ENCODE measurements at places on chromosomes 6 and 20.

DNA sequence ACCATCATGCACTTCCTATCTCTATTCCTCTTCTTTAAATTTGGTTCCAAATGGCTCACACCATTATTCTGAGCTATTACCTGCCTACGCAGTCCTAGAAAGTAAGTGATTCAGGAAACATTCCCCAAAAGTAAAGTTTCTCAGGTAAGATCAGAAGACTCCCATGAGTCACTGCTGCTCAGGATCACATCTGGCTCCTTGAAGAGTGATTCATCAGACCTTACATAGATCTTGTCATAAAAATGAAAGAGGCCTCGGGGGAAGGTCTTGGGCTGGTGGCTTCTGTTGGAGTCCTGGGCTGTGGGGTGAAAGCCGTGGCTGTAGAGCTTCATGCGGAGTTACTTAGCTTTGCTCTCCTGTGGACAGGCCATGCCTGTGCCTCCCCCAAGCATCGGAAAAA lies 35.9 kb downstream of the PLG start:
- no peak overlapping the region for H3K27ac ChIP-seq
- peaks cover 6% of the 10 kb centered on the region for H3K27me3 ChIP-seq
- no peaks in the 10 kb centered on the region for H3K4me1 ChIP-seq
- no peaks in the 10 kb centered on the region for H3K36me3 ChIP-seq

DNA sequence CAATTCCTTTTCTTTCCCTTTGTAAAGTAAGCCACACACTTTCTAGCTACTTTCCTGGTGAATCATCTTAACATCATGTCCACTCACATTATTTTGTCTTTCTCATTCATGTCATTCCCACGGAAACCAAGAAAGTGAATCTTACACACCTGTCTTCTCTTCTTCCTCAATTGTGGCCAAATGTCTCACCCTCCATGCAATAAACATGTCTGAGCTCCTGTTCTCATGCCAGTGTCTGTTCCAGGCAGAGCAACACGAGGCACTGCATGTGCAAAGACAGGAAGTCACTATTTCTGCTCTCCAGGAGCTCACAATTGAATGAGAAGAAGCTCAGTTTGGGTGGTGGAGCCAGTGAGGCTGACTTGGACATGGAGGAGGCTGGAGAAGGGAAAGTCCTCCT lies 29.0 kb upstream of the TMEM244 start:
- H3K4me3 ChIP-seq: no peak overlapping the region
- no peak for DNase-seq
- H3K4me1 ChIP-seq: peaks cover 4% of the 10 kb centered on the region
- no peaks in the 10 kb centered on the region for H3K36me3 ChIP-seq
- no peaks in the 10 kb centered on the region for H3K27me3 ChIP-seq
- no peak overlapping the region for H3K27ac ChIP-seq

DNA sequence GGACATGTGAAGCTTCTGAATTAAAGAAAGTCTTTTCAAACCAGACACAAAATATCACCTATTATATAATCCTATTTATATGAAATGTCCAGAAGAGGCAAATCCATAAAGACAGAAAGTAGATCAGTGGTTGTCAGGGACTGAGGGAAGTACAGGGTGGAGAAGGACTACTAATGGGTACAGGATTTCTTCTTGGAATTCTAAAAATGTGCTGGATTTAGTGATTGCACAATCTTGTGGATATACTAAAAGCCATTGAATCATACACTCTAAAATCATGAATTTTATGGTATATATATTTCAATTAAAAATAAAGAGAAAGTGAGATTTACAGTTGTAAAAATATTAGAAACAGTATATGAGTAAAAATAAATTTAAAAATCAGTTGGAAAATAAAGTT lies 18.7 kb upstream of the MC3R start:
- no peaks in the 10 kb centered on the region for H3K36me3 ChIP-seq
- no peaks in the 10 kb centered on the region for H3K4me1 ChIP-seq
- no peak overlapping the region for H3K4me3 ChIP-seq
- H3K27ac ChIP-seq: no peak overlapping the region
- no peaks in the 10 kb centered on the region for H3K27me3 ChIP-seq
- no peak for DNase-seq

GRCh38 chr6:169935861-169936260 lies 184.4 kb downstream of the ERMARD start:
- no peaks in the 10 kb centered on the region for H3K4me1 ChIP-seq
- DNase-seq: no peak
- H3K36me3 ChIP-seq: no peaks in the 10 kb centered on the region
- H3K27me3 ChIP-seq: peaks cover 81% of the 10 kb centered on the region

DNA sequence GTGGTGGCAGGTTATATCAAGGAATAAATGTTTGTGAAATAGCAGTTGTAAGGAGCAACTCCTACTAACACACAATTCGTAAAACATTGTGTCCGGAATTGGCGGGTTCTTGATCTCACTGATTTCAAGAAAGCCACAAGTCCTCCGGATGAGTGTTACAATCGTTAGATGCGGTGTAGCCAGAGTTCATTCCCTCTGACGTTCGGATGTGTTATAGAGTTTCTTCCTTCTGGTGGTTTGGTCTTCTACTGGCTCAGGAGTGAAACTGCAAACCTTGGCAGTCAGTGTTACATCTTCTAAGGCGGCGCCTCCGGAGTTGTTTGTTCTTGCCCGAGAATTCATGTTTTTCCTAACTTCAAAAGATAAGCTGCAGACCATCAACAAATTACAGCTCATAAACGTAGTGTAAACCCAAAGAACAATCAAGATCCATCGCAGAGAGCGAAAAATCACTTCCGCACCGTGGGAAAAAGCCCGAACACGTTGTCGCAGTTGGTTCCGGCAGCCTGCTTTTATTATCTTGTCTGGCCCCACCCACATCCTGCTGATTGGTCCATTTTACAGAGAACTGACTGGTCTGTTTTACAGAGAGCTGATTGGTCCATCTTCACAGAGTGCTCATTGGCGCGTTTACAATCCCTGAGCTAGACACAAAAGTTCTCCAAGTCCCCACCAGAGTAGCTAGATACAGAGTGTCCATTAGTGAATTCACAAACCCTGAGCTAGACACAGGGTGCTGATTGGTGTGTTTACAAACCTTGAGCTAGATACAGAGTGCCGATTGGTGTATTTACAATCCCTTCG lies 58.2 kb downstream of the TRIM27 start:
- H3K4me1 ChIP-seq: peaks cover 14% of the 10 kb centered on the region
- H3K4me3 ChIP-seq: no peak overlapping the region
- H3K27ac ChIP-seq: peak overlapping the region; percentile 79
- DNase-seq: peak; percentile 40

DNA sequence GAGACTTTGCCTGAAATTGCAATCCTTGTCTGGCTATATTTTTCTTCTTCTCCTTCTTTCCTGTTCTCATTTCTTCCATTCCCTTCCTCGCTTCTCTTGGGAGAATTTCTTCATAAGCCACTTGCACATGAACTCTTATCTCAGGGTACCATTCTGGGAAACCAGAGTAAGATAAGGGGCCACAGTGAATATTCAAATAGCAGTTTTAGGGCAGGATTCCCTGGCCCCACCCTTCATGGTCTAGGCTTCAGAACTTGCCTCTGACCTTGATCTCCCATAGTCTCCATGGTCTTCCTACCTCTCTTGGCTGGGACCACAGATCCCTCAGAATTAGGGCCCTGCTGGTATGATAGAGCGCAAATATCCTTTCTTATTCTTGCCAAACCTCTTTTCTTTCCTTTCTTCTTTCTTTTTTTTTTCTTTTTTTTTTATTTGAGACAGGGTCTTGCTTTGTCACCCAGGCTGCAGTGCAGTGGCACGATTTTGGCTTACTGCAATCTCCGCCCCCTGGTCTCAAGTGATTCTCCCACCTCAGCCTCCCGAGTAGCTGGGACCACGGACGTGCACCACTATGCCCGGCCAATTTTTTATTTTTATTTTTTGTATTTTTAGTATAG lies 123.0 kb upstream of the CITED2 start:
- H3K27me3 ChIP-seq: no peaks in the 10 kb centered on the region
- H3K27ac ChIP-seq: peak overlapping the region; percentile 57
- peak; percentile 53 for DNase-seq
- H3K36me3 ChIP-seq: no peaks in the 10 kb centered on the region
- peaks cover 22% of the 10 kb centered on the region for H3K4me1 ChIP-seq

- H3K27me3 ChIP-seq: no peaks in the 10 kb centered on the region
- no peaks in the 10 kb centered on the region for H3K4me1 ChIP-seq
Observed at GRCh38 chr20:49252556-49253350, 25.1 kb downstream of the ZNFX1 start.

GRCh38 chr6:95365454-95365853 lies 211.9 kb upstream of the MANEA start:
- H3K4me3 ChIP-seq: no peak overlapping the region
- no peak overlapping the region for H3K27ac ChIP-seq
- no peaks in the 10 kb centered on the region for H3K4me1 ChIP-seq

DNA sequence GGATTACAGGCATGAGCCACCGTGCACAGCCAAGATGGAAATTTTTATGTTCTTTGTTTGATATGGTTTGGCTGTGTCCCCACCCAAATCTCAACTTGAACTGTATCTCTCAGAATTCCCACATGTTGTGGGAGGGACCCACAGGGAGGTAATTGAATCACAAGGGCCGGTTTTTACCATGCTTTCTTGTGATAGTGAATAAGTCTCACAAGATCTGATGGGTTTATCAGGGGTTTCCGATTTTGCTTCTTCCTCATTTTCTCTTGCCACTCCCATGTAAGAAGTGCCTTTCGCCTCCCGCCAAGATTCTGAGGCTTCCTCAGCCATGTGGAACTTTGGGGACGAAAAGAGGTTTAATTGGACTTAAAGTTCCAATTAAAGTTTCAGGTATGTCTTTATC lies 14.6 kb downstream of the EEF1A1 start:
- H3K4me1 ChIP-seq: no peaks in the 10 kb centered on the region
- DNase-seq: no peak
- no peaks in the 10 kb centered on the region for H3K27me3 ChIP-seq

DNA sequence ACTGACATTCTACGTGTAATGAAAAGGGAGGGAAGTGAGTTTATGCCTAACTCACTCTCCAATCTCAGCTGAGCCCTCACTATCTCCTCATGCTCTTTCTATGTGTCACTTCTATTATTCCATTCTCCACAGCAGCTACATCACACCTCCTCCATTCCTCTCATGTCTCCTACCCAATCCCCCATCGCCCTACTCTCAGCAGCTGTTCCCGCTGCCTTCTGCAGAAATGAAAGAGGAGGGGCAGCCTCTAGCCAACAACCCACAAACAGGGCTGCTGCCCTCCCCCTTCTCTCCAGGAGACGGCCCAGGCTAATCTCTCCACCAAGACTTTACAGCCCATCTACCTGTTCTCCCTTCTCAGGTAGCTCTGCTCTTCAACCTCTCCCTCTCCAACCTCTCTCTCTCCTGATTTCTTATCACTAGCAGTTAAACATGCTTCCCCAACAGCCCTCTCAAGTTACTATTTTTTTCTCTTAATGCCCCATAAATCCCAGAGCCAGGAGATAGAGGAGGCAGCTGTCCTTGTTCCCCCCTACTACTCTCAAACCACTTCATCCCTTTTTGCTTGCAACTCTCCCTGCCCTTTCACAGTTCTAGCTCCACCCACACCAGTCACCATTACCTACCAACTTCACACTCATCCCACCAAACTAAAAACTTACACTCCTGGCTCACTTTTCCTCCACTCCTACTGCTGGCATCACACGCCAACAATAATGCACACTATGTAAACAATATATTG lies 136.5 kb downstream of the BTBD9 start:
- H3K4me3 ChIP-seq: no peak overlapping the region
- no peak overlapping the region for H3K27ac ChIP-seq
- no peaks in the 10 kb centered on the region for H3K36me3 ChIP-seq
- no peaks in the 10 kb centered on the region for H3K4me1 ChIP-seq

DNA sequence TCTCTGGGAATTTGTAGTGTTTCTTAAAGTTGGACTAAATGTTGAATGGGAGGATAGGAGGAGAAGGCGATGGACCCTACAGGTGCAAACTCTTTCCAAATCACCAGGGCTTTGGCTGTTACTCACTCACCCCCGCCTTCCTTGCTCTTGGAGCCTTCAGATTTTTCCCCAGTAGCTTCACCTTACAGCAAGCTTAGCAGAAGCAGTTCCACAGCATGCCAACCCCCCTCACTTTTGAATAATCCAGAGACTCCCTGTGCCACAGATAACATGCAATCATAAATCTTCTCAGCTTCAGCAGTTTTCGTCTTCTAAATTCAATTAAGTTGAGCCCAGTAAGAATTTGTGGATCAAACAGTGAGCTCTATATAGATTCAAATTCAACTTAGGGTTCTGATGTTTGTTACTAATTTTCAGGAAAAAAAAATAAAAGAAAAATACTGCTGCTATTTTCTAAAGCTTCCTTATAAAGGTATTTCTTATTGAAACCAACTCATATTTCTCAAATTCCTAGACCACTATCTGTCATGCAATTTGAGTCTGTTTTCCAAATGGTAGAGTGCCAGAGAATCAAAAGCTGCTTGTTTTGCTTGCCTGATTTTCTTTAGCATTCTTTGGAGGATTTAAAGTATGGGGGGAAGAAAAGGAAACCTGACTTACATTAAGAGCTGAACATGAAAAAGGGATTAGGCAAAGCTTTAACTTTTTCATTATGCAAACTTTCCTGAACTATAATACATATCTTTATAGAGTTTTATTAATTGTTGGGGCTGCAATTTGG lies 166.4 kb downstream of the EYA4 start:
- no peak for DNase-seq
- H3K27me3 ChIP-seq: no peaks in the 10 kb centered on the region
- no peak overlapping the region for H3K27ac ChIP-seq
- no peaks in the 10 kb centered on the region for H3K36me3 ChIP-seq
- H3K4me1 ChIP-seq: no peaks in the 10 kb centered on the region

- no peak for DNase-seq
- H3K36me3 ChIP-seq: no peaks in the 10 kb centered on the region
- H3K4me1 ChIP-seq: peaks cover 9% of the 10 kb centered on the region
- H3K27ac ChIP-seq: no peak overlapping the region
- H3K27me3 ChIP-seq: peaks cover 10% of the 10 kb centered on the region
- H3K4me3 ChIP-seq: no peak overlapping the region
Observed at GRCh38 chr6:160959726-160960435, 31.7 kb upstream of the MAP3K4 start.

- no peaks in the 10 kb centered on the region for H3K36me3 ChIP-seq
- no peaks in the 10 kb centered on the region for H3K4me1 ChIP-seq
- no peak for DNase-seq
- no peaks in the 10 kb centered on the region for H3K27me3 ChIP-seq
- no peak overlapping the region for H3K4me3 ChIP-seq
Observed at GRCh38 chr6:113095841-113096240, 748.7 kb downstream of the RFPL4B start.

- no peak for DNase-seq
- H3K4me1 ChIP-seq: no peaks in the 10 kb centered on the region
- no peak overlapping the region for H3K4me3 ChIP-seq
- no peak overlapping the region for H3K27ac ChIP-seq
Observed at GRCh38 chr6:170037541-170038250, 253.2 kb downstream of the DLL1 start.

DNA sequence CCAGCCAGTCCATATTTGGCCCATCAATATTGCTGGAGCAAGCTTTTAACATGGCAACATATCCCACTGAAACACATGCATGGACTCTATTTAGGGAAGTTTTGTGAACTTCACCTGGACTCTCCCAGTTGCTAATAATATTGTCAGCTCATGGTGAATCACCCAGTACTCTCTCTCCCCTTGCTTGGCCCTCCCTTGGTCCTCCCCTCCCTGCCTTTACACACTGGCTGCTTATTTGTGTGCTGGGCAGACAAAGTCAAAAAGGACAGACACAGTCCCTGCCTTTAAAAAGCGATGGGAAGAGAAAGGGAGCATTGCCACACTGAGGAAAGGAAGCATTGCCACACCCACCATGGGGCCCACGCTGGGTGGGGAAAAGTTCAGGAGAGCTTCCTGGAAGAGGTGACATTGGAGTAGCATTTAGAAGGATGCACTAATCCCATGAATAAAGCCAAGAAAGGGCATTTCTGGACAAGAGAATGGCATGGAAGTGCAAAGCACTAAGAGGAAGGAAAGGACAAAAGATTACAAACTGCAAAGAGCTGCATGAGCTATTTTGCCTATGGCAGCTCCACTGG lies 143.4 kb upstream of the EXOC2 start:
- H3K4me3 ChIP-seq: no peak overlapping the region
- no peaks in the 10 kb centered on the region for H3K27me3 ChIP-seq
- no peak for DNase-seq
- no peak overlapping the region for H3K27ac ChIP-seq
- H3K4me1 ChIP-seq: no peaks in the 10 kb centered on the region

Measured in K562 (cell line).